Memory B cell (primary cell): ENCODE measurements at places on chromosomes 1 and 21.

- no peak for DNase-seq
- peaks cover 15% of the 10 kb centered on the region for H3K27me3 ChIP-seq
- no peak overlapping the region for H3K27ac ChIP-seq
- H3K4me1 ChIP-seq: no peaks in the 10 kb centered on the region
These were observed 129.0 kb upstream of the KLHDC7A start for GRCh38 chr1:18351735-18352134.

GRCh38 chr1:160844447-160845232 lies 18.0 kb downstream of the CD244 start:
- no peak overlapping the region for H3K27ac ChIP-seq
- H3K4me1 ChIP-seq: no peaks in the 10 kb centered on the region
- DNase-seq: no peak

DNA sequence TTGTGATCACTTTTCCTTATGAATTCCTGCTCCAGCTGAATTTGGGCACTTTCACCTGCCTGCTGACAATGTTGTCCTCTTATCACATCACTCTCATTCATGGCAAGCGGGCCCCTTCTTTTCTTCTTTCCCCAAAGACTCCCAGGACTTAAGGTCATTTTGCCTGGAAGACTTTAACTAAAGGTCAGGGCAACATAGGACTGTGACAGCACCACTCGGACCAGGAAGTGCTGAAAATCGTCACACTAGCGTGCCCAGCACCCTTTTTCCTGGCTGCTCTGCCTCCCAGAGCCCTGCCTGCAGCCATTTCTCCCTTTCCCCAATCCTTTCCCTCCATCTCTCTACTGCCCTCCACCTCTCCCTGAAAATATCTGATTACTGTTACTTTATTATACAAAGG lies 35.4 kb downstream of the CD34 start:
- H3K4me1 ChIP-seq: peaks cover 38% of the 10 kb centered on the region
- no peak overlapping the region for H3K27ac ChIP-seq
- H3K27me3 ChIP-seq: no peaks in the 10 kb centered on the region
- no peaks in the 10 kb centered on the region for H3K36me3 ChIP-seq

DNA sequence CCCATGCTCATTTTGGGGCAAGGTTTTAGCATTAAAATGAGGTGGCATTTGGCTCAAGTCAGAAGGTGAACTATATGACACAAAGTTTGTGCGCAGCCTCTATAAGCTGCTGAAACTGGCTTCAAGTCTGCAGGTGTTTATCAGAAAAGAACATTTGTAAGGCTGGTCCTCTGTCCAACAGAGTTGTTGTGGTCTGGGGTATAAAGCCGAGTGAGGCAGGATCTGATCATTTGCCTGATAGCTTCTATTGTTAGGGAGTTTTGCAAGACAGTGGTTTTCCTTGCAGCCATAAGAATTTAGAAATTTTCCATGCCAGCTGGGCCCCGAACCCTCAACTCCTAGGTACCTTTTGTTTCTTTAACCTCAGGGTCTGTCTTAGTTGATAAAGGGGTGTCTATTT lies 130.8 kb downstream of the PGBD5 start:
- no peak for DNase-seq
- no peak overlapping the region for H3K27ac ChIP-seq
- H3K36me3 ChIP-seq: no peaks in the 10 kb centered on the region
- H3K4me3 ChIP-seq: no peak overlapping the region

- peaks cover 9% of the 10 kb centered on the region for H3K27me3 ChIP-seq
- no peaks in the 10 kb centered on the region for H3K36me3 ChIP-seq
- H3K27ac ChIP-seq: no peak overlapping the region
- H3K4me1 ChIP-seq: peaks cover 16% of the 10 kb centered on the region
These were observed 52.9 kb upstream of the CNTN2 start for GRCh38 chr1:204990059-204990664.

GRCh38 chr1:42430286-42431135 lies 25.3 kb downstream of the ZMYND12 start:
- H3K27ac ChIP-seq: no peak overlapping the region
- no peaks in the 10 kb centered on the region for H3K36me3 ChIP-seq
- H3K4me1 ChIP-seq: no peaks in the 10 kb centered on the region

DNA sequence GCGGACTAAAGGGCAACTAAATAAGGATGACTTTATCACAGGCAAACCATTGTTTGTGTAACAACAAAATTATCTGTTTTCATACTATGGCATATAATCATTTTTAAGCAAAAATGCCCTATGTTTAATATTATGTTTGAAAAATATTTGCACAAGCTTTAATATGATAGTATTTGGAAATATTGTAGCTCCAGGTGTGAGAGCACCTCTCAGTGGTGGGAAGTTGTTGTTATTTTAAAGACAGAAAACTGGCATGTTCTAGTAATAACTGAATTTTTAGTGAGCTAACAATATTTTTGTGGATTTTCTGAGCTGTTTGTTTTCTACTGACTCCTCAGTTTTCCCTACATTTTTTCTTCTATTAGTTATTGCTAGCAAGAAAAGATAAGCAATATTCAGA lies 578.8 kb downstream of the KCNT2 start:
- H3K27me3 ChIP-seq: no peaks in the 10 kb centered on the region
- no peaks in the 10 kb centered on the region for H3K4me1 ChIP-seq
- H3K4me3 ChIP-seq: no peak overlapping the region
- no peak for DNase-seq

DNA sequence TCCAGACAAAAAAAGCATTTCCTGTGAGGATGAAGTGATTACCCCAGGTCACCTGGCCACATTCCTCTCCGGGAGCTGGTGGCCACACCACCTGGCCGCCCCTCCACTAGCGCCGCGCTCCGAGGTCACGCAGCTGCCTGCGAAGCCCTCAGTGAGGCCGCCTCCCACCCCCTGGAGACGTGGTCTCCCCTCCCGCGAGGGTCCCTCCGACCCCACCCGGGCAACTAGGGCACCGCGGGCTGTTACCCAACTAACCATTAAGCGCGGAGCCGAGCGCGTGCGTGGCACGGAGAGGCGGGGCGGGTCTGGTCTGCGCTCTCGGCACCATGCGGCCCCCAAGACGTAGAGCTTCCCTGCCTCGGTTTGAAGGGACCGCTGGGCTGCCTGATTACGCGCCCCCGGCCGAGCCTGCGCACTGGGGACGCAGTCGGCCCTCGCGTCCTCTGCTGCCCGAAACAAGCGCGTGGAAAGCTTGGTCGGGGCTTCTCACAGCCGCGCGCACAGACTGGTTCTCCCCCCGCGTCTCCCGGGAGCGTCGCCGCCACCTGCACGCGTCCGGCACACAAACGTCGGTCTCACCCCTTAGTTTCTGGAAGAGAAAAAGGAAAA lies 106.5 kb downstream of the SLC16A1 start:
- H3K27ac ChIP-seq: no peak overlapping the region
- no peaks in the 10 kb centered on the region for H3K36me3 ChIP-seq
- peaks cover 17% of the 10 kb centered on the region for H3K27me3 ChIP-seq
- peak overlapping the region; percentile 62 for H3K4me3 ChIP-seq

DNA sequence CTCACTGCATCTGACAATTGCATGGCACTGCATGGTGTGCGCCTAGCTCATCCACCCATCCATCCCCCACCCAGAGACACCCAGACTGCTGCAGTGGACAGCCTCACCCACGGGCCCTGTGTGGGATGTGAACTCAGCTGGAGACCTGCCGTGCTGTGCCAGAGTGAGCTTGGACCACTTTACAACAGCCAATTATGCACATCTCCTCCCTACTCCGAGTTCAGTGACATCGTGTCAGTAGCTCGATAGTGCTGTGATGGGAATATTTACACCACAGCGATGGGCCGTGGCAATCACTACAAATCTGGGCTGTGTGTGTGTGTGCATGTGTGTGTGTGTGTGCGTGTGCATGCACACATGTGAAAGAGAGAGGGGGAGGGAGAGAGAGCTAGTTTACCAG lies 42.5 kb downstream of the TMEM51 start:
- H3K27me3 ChIP-seq: peaks cover 17% of the 10 kb centered on the region
- H3K4me1 ChIP-seq: no peaks in the 10 kb centered on the region
- H3K36me3 ChIP-seq: no peaks in the 10 kb centered on the region
- no peak overlapping the region for H3K27ac ChIP-seq
- H3K4me3 ChIP-seq: no peak overlapping the region
- DNase-seq: no peak
